ENCODE measurements at places on chromosomes 1 and 21.

DNA sequence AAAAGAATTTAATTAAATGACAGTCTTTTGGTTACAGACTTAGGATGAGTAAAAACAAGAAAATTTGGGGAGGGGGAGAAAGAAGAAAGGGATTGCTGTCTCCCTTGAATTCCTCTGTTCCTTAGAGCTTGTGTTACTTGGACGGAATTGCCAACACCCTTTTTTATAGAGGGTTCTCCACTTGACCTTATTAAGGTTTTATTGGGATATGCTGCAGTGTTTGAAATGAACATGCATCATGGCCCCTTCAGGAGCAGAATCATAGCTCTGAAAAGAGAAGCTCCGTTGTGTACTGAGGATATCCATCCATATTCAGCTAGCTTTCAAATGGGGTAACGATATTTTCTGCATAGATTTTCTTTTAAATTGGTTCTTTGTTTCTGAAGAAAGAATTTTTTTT, 48.2 kb upstream of the DNASE2B start:
- no peaks in the 10 kb centered on the region for H3K36me3 ChIP-seq
- peaks cover 3% of the 10 kb centered on the region for H3K27me3 ChIP-seq
- H3K4me1 ChIP-seq: peaks cover 40% of the 10 kb centered on the region
- no peak for DNase-seq

DNA sequence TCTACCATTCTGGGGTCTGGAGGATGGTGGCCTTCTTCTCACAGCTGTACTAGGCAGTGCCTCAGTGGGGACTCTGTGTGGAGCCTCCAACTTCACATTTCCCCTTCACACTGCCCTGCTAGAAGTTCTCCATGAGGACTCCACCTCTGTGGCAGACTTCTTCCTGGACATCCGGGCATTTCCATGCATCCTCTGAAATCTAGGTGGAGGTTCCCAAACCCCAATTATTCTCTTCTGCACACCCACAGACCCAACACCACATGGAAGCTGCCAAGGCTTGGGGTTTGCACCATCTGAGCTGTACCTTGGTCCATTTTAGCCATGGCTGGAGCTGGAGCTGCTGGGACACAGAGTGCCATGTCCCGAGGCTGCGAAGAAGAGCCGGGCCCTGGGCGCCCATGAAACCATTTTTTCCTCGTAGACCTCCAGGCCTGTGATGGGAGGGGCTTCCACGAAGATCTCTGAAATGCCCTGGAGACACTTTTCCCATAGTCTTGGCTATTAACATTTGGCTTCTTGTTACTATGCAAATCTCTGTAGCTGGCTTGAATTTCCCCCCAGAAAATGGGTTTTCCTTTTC, 170.5 kb downstream of the FOXD2 start:
- H3K27ac ChIP-seq: no peak overlapping the region
- no peaks in the 10 kb centered on the region for H3K4me1 ChIP-seq
- peaks cover 10% of the 10 kb centered on the region for H3K36me3 ChIP-seq
- no peak for DNase-seq

DNA sequence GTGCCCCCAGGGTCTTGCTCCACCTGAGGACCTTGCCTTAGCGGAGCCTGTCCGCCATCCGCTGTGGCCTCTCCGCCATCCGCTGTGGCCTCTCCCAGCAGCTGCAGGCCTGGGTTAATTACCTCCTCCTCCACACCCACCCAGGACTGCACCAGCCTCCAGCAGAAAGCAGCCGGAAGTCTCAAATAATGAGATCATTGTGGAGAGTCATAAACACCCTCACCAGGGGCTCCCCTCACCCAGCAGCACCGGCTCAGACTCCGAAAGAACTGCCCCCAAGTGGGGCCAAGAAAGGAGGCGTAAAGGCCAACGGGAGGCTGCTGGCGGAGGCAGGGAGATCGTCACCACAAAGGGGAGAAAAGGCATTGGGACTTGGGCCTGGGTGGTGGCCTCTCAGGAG, 10.7 kb upstream of the GPR153 start:
- peaks cover 92% of the 10 kb centered on the region for H3K4me1 ChIP-seq
- no peaks in the 10 kb centered on the region for H3K36me3 ChIP-seq
- peak overlapping the region; percentile 53 for H3K4me3 ChIP-seq

DNA sequence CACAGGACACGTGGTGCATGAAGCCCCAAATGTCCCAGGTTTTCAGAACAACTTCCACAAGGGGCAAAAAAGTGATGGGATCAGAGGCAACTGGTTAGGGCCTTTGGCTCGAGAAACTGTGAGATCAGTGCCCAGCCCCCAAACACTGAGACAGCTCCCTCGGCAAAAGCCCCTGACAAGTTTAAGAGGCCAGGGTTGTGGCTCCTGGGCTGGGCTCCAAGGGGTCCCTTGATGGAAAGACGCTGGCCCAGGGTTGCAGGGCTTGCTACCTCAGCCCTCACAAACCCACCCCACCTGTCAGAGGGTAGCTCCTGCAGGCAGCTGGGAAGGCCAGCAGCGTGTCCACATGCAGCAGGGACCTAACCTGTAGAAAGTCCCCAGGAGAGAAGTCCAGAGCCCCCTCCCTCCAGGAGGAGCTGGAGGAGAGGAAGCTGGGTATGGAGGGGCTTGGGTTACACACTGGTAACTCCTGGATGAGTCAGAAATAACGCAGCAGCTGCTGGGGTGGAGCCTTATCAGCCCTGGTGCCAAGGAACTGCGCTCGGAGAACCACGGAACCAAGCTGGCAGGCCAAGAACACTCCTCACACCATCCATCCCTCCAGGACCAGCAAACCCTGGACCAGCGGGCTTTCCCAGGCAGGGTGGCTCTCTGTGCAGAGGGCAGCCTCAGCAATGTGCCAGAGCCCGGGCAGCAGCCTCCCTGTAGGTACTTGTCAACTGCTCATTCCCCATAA, 37.5 kb downstream of the CTNNBIP1 start:
- DNase-seq: no peak
- H3K4me1 ChIP-seq: peaks cover 25% of the 10 kb centered on the region
- H3K4me3 ChIP-seq: no peak overlapping the region
- no peak overlapping the region for H3K27ac ChIP-seq
- H3K27me3 ChIP-seq: peaks cover 3% of the 10 kb centered on the region
- H3K36me3 ChIP-seq: no peaks in the 10 kb centered on the region

- H3K4me3 ChIP-seq: no peak overlapping the region
- H3K27me3 ChIP-seq: peaks cover 14% of the 10 kb centered on the region
- DNase-seq: no peak
- H3K36me3 ChIP-seq: no peaks in the 10 kb centered on the region
These were observed 6.1 kb downstream of the NENF start for GRCh38 chr1:212438831-212439237.

DNA sequence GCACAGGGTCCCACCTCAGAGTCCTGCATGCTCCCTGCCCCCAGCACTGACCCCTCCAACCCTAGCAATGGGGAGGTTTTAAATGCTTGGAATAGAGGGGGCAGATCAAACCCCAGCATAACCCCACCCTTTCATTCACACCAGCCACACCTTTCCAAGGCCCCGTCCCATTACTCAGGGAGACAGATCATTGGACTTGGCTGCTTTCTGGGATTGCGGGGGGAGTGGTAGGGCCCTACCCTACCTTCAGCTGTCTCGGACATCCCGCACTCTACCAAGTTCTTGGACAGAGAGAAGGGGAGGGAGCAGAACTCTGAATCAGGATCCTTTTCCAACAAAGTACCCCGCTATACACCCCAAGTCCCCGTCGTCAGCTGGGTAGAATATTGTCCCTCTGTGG, 983 bp downstream of the PADI2 start:
- H3K27me3 ChIP-seq: peaks cover 73% of the 10 kb centered on the region
- H3K4me3 ChIP-seq: peak overlapping the region; percentile 78
- peaks cover 67% of the 10 kb centered on the region for H3K4me1 ChIP-seq
- no peak overlapping the region for H3K27ac ChIP-seq
- DNase-seq: no peak
- H3K36me3 ChIP-seq: no peaks in the 10 kb centered on the region

DNA sequence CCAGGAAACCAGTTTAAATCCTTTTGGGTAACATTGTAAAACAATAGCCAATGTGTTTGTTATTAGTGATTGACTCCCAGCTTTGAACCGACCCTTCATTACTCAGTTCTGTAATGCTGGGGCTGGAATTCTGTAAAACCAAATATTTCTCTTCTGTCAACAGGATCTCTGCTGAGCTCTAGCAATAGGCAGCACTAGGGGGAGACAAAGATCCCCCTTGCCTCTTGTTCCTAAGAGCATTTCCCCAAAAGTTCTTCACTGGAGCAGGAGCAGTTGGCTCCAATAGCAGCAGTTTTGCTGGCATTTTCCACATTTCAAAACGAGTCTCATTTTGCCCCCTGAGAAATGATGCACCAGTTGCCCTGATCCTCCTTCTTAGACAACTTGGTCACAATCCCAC, 1671.1 kb downstream of the MRPL39 start:
- no peaks in the 10 kb centered on the region for H3K4me1 ChIP-seq
- peaks cover 3% of the 10 kb centered on the region for H3K27me3 ChIP-seq
- DNase-seq: no peak
- H3K27ac ChIP-seq: no peak overlapping the region
- H3K4me3 ChIP-seq: no peak overlapping the region
- no peaks in the 10 kb centered on the region for H3K36me3 ChIP-seq

DNA sequence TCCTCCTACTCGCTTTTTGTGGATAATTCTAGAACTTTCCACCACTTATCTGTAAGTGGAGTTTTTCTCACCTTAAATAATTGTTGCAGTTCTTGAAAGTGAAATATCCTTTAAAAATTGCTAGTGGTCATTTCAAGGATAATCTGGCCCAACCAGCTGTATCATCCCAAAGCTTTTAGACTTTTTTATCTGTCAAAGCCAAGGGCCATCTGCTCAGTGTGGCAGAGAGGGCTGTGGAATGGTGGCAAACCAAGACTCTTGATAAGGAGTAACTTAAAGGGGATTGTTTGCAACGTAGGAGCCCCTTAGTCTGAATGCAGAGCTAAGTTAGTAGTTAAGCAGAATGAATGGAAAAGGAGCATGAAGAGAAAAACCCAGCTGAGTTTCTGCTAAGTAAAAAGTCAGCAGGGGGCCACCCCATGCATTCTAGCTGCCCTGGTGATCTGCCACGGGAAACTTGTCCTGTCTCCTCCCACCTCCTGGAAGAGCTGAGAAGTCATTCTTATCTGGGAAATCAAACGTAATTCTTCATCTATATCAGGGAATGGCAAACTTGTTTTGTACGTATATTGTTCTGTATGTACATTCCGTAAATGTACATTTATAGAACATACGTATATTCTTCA, 169.3 kb downstream of the PRDM2 start:
- no peak overlapping the region for H3K4me3 ChIP-seq
- H3K36me3 ChIP-seq: no peaks in the 10 kb centered on the region
- H3K4me1 ChIP-seq: peaks cover 28% of the 10 kb centered on the region
- no peak overlapping the region for H3K27ac ChIP-seq

GRCh38 chr1:76695535-76695934, 171.7 kb upstream of the ST6GALNAC5 start:
- H3K4me3 ChIP-seq: no peak overlapping the region
- H3K27ac ChIP-seq: peak overlapping the region; percentile 20
- H3K4me1 ChIP-seq: no peaks in the 10 kb centered on the region
- no peaks in the 10 kb centered on the region for H3K36me3 ChIP-seq
- no peaks in the 10 kb centered on the region for H3K27me3 ChIP-seq

DNA sequence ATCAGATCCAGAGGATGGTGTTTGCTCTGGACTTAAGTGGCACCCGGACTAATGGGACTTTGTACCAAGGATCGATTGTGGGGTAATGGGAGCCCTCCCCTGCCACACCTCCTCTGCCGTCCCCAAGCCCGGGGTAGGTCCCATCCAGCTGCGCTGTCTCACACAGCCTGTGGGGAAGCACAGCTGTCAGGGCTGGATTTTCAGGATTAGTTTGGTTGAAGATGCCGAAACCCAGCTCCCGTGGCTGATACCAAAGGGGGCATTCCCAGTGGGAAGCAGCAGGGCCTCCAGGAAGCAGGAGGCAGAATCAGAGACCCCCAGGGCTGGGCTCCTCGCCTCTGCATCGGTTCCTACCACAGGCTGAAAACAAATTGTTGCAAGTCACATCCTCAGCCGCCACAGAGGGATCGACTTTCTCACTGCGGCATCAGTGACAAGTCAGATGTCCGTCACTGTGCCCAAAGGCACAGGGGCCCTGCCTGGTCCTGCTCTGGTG, 59.7 kb downstream of the MATN1 start:
- H3K27me3 ChIP-seq: peaks cover 13% of the 10 kb centered on the region
- peaks cover 70% of the 10 kb centered on the region for H3K4me1 ChIP-seq
- no peaks in the 10 kb centered on the region for H3K36me3 ChIP-seq
- H3K27ac ChIP-seq: no peak overlapping the region
- no peak overlapping the region for H3K4me3 ChIP-seq

- H3K27ac ChIP-seq: no peak overlapping the region
- DNase-seq: no peak
- no peaks in the 10 kb centered on the region for H3K36me3 ChIP-seq
- H3K27me3 ChIP-seq: peaks cover 36% of the 10 kb centered on the region
- peaks cover 9% of the 10 kb centered on the region for H3K4me1 ChIP-seq
These were observed 4.9 kb upstream of the AK5 start for GRCh38 chr1:77276941-77277340.
